Pancreas (tissue), 10 donors: ENCODE measurements at places on chromosomes 16 and 17. TPM values are rescaled to one million over a fixed set of nuclear protein-coding genes. Genes with fewer than 3 reads are reported as not detected.

- H3K27me3 ChIP-seq, result no peaks in the 10 kb centered on the region
- no peak for DNase-seq
These were observed 28.7 kb downstream of the NLK start for GRCh38 chr17:28071179-28071578.

- no peaks in the 10 kb centered on the region for H3K36me3 ChIP-seq
- H3K4me1 ChIP-seq, result peaks cover under 1% of the 10 kb centered on the region
- H3K27ac ChIP-seq, result no peak overlapping the region
- DNase-seq, result no peak
- H3K4me3 ChIP-seq, result no peak overlapping the region
These were observed 4.5 kb downstream of the SCRN2 start for GRCh38 chr17:47836601-47837000.

The VAT1L gene
- 1.3 TPM for polyA plus RNA-seq

The MVD gene
- 46.6 TPM for polyA plus RNA-seq

The GAS2L2 gene
- 0.33 TPM for polyA plus RNA-seq
